ENCODE measurements at places on chromosomes 12 and 14. TPM values are rescaled to one million over a fixed set of nuclear protein-coding genes. Genes with fewer than 3 reads are reported as not detected.

SERPINA5 gene
- 4.3 TPM for total RNA-seq

STRAP gene
- total RNA-seq, result 50.1 TPM

MLH3 gene
- total RNA-seq, result 31.8 TPM

CEBPE gene
- not detected for total RNA-seq

TPPP2 gene
- total RNA-seq, result not detected

KRT6B gene
- total RNA-seq, result not detected

ANKS1B gene
- total RNA-seq, result 16.6 TPM

PITPNM2 gene
- 2.4 TPM for total RNA-seq

GRCh38 chr12:92404921-92405320, 259.3 kb upstream of the BTG1 start:
- no peak for DNase-seq

GRCh38 chr14:51566831-51567582, 84.7 kb upstream of the FRMD6 start:
- no peak for DNase-seq

- DNase-seq, result no peak
Measured at GRCh38 chr12:113591480-113591974, 119.9 kb upstream of the LHX5 start.

- DNase-seq, result no peak
Measured at GRCh38 chr12:44851586-44851985, 24.5 kb downstream of the NELL2 start.

DNA sequence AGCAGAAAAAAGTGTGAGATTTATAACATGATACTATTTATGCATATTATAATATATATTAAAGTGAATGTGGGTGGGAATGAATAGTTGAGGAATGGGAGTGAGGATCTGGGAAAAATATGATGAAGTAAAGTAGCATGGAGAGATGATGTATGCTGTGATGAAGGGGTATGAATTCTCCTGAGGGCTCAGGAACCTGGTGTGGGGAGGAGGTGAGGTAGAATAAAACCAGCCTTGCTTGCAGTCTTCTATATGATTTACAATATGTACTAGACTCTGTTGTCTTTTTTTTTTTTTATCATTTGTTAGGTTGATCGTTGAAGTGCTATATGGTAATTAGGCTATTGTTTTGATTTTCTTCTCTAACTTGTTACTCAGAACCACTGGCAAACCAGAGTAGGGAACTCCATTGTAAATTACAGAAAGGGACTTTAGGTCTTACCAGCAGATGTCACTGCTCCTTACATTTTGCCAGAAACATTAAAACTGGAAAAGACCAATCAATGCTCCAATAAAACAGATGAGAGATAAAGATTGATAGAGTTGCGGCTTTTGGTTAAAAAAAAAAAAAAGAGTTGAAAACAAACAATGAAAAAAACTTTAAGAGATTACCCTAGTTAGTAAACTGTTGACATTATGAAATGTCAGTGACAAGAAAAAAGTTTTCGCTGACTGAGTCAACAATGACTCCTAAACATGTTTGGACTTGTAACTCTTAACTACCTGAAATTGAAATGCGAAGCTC, 39.9 kb downstream of the ATL1 start:
- DNase-seq, result no peak

DNA sequence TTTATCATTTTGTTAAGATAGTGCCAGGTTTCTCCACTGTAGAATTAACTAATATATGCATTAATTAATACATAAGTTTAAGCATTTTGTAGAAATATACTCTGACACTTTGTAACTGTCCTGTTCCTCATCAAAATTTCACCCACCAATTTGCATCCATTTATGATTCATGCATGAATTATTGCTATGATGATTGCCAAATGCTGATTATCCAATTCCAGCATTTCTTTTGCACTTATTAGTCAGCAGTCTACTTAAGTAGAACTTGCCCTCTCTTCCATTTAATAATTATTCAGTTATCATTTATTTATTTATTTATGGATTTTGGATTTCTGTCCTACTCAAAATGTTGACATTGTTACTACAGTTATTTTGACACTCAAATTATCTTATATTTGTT, 72.2 kb downstream of the SLC6A15 start:
- no peak for DNase-seq

DNA sequence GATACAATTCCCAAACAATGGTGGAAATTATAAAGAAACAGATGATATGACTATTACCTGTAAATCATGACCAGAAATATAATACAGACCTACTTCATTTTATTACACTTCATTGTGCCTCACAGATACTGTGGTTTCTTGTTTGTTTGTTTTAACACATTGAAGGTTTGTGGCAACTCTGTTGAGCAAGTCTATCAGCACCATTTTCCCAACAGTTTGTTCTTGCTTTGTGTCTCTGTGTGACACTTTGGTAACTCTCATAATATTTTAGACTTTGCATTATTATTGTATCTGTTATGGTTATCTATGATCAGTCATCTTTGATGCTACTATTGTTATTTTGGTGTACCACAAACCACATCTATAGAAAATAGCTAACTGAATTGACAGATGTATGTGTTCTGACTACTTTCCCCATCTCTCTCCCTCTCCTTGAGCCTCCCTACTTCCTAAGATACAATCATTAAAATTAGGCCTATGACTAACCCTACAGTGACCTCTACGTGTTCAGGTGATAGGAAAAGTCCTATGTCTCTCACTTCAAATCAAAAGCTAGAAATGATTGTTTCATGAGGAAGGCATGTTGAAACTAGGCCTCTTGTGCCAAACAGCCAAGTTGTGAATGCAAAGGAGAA, 49.1 kb downstream of the FBXO33 start:
- no peak for DNase-seq

DNA sequence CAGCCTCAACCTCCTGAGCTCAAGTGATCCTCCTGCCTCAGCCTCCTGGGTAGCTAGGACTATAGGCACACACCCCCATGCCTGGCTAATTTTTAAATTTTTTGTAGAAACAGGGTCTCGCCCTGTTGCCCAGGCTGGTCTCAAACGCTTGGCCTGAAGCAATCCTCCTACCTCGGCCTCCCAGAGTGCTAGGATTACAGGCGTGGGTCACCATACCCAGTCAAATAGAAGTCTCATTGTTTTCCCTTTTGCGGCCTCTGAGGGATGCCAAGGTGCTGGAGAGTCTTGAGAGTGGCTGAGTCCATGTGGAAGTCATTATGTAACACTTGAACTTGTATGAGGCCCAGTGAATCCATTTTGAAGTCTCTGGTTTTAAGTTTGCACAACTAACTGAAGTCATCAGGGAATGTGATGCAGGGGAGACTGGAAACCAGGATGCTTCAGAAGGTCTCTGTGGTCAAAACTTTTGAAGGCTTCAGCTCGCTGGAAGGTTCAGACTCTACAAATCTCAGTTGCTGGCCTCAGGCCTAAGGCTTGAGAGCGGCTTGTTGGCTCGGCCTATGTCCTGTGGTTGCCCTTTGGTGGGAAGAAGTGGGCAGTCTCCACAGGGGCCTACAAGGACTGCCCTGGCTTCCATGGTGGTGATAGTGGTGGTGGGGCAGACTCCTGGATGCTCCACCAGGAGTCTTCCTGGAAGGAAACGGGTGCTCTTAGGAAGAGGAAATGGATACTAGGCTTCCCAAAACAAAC, 29.2 kb downstream of the GALNT16 start:
- no peak for DNase-seq

GRCh38 chr12:45351921-45352670, 136.2 kb downstream of the ANO6 start:
- DNase-seq, result no peak

DNA sequence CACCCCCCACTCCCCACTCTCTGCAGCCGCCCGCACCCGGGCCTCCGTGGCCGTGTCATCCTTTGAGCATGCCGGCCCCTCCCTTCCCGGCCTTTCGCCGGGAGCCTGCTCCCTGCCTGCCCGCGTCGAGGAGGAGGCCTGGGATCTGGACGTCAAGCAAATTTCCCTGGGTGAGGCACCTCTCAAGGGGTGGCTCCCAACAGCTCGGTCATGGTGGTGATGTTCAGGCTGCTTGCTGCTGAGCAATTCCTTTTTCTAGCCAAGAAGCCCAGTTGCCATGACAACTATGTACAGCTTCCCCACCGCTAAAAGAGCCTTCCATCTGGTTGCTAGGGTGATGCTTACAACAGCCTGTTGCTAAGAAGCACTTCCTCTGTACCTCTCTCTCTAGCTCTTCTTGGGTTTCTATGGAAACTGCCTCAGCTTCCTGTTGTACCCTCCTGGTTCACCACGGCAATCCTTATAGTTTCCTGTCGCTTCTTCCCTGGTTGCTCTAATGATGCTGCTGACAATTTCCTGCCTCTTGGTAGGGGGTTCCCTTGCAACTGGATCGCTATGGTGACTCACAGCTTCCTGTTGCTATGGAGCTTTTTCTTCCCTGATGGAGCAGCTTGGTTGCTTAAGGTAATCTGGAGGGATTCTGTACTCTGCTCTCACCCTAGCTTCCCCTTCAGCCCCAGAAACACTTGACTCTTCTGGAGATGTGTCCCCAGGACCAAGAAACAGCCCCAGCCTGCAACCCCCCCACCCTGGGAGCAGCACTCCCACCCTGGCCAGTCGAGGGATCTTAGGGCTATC, 11.0 kb downstream of the ZNF219 start:
- no peak for DNase-seq

DNA sequence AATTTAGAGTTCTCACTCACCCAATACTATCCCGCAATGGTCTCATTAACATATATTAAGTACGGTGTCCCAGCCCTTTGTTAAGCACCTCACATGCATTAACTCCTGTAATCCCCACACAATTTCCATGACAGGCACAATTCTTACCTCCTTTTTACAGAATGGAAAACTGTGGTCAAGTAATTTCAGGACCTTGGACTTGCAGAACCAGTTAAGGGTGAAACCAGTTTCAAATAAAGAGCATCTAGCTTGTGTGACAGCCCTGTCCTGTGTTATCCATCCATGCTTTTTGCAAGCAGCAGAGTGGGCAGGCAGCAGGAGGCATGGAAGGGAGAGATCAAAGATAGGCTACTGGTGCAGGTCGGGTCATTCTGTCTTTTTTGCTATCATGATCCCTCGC, 470.8 kb downstream of the NELL2 start:
- no peak for DNase-seq

DNA sequence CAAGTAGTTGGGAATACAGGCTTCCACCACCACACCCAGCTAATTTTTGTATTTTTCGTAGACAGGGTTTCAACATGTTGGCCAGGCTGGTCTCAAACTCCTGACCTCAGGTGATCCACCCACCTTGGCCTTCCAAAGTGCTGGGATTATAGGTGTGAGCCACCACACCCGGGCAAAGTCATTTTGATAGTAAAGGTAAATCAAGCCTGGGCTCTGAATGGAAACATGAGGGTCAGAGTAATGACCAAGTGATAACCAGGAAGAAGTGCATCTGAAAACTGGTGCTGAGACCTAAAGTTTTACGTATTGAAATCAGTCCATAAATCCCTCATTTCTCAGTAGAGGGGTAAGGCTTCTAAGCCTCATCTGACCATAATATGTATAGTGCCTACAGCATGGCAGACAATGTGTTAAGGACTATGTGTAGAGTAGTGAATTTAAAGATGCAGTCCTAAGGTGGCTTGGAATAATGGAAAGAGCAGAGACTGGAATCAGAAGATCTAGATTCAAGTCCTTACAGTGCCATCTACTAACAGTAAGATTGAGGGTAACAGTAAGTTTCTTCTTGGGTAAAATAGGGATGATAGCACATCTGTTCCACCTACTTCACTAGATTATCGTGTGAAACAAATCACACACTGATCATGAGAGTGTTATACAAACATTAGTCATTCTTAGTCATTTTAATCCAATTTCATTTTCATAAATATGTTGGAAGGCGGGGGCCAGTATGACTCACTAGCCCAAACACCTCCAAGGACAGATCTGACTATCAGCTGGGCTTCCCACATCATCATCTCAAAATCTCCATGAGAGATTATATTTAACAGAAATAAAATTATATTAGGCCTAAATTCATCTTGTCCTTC, 11.2 kb downstream of the MAP4K5 start:
- no peak for DNase-seq

DNA sequence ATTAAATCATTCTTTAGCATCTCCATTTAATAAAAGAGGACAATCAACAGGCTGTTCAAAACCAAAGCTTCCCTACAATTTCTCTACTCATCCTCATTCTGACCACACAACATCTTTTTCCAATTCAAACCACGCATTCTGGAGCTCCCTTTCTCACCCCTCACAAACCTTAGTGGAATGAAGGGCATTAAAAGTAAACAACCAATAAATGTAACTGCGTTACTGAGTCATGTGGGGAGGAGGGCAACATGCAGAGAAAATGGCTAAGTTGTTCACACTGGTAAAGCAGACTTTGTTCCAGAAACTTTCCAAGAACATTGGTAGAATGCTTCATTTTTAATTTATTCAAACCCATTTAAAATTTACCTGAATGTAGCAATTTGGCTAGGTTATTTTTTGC, 19.6 kb downstream of the SOX5 start:
- DNase-seq, result no peak

DNA sequence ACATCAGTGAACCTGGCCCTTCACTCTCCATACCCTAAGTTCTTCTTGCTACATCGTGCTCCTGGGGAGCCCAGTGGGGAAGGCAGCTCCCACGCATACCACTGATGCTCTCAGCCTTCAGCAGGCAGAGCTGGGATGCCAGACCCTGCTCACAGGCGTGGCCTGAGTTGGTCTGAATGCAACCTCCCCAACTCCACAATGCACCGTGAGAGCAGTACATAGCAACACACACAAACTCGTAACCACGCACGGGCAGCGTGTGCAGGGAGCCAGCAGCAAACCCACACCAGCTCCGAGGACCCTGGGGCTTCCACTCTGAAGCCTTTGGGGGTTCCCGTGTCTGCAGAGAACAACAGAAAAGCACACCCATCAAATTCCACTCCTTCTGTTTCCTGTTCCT, 37.3 kb downstream of the ANO2 start:
- DNase-seq, result no peak

GRCh38 chr12:68020049-68020448, 30.8 kb downstream of the IFNG-AS1 start:
- DNase-seq, result no peak

DNA sequence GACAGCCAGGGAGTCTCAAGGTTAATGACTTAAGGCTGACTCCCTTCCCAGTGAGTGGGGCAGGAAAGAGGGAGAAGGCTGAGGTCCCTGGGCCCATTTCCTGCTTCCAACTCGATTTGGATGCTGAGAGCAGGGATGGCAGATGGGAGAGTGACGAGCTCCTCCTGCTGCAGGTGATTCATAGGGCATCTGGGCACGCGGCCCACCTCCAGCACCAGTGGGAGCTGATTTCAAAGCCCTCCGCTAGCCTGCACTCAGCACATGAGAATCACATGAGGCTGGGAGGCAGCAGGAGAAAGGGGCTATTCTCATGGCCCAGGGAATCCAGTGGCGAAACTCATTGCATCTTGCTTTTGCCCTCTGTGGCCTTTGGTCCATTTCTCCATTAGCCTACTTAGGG, 90.8 kb downstream of the SSPN start:
- no peak for DNase-seq
